ENCODE measurements at places on chromosomes 13 and 19.

DNA sequence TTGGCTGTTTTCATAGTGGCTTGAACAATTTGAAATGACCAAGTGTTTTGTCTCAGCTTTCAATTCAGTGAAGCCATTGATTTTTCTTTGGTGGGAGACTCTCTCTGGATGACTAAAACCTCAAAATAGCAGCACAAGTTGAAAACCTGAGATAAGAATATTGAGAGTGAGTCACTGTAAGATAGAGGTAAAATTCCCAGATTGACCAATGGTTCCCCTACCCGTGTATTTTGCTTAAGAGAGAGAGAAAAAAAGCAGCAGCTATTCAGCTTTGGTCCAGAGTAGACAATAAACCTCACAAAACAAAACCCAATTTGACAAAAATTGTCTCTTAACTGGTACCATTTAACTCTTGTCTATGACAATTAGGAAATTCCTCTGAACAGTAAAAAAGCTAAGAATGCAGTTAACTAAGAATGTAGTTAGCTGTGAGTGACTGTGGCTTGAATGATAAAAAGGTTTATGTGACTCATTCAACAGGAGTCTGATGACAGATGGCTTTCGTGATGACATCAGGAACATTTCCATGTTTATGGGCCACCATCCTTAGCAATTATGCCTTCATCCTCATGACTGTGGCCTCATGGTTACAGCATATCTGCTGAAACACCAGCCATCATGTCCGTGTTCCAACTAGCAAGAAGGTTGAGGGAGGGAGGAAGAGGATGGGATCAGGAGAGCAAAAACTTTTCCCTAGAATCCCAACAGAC is 356.9 kb downstream of the NDFIP2 start:
- DNase-seq = no peak

DNA sequence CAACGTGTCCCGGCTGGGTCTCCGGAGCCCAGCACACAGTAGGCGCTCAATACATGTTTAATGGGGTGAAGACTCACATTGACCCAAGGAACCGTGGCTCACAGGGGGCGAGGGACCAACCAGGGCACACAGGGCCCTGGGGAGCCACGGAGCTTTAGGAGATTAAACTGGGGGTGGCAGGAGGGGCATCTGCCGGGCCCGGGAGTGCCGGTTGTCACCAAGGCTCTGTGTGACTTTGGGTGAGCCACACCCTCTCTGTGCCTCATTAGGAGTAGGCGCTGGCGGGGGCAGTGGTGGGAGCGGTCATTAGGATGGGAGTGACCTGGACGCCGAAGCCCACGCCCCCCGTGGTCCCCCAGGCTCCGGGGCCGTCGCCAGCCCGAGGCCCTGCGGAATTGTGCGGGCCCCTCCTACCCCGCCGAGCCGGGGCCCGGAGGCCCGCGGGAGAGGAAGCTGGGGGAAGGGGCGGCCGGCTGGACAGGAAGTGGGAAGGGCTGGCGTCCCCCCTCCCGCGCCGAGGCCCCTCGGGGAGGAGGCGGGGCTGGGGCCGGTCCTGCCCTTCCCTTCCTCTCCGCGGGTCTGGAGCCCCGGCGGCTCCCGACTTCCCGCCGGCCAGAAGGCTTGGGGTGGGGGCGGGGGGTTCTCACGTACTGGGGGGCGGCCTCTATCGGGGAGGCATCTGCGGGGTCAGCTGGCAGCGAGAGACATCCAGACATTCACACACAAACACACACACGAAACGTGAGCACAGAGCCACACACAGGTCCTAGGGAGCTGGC is 1.8 kb upstream of the SSBP4 start:
- peak; percentile 97 for DNase-seq

DNA sequence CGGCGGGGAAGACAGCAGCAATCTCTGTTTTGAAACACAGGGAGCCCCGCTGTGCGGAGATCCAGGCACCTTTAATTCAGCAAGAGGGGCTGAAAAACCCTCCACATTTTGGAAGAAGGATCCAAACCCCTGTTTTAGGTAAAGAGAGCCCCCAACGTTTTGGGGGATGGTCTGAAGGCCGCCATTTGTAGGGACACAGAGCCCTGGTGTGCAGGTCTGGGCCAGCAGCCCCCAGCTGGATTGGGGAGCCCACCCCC is 3.5 kb upstream of the HOOK2 start:
- DNase-seq = no peak

DNA sequence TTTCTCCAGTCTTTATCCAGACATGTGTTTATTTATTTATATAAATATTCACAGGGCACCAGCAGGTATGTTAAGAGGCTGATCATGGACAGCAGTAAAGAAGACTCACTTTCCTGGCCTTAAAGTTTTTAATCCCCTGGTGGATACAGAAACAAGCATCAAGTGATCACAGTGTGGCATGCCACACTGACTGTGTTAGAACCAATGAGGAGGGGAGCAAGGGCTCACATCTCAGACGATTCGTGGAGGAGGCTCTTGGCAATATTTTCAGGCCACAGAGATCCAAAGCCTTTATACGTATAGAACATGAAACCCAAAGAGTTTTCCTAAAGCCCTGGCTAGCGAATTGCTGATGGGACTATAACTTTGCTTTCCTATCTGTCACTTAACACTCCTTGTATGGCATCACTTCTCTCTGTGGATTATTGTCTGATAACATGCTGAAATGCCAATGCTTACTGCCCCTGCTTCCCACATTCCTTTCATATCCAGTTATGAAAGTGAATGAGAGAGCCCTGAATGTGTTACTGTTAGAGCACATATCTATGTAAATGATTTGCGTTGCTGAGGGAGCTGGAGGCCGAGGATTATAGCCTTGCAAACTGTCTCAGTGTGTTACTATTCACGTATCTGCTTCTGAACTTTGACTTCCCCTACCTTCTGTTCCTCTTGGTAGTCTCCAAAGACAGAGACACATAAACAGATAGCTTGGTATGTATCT is 37.6 kb downstream of the POLR1D start:
- no peak for DNase-seq

DNA sequence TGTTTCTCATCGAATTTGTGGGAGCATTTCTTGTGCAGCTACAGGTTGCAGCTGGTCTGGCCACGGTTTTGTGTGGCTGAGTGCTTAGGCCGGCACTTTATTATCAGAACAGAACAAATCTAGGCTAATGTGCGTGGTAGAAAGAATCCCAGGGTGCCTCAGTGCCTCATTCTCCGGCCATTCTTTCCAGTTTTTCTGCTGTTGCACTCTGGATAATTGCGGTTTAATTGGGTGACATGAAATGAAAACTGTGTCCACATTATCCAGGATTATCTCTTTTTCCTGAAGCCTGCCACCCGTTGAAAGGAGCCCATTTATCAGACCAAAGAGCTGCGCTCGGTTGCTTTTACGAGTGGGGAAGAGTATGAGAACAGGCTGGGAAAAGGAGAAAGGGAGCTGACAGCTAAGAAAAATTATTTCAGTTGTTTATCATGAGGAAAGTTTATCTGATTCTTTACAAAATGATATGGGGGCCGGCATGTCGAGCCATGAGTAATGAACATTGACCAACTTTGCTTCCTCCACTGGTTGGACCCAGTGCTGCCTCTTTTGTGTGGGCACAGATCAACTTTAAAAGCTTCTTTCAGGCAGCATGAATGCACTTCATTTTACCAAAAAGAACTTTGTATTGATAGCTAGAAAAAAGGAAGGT is 117.0 kb upstream of the SOX21 start:
- peak; percentile 63 for DNase-seq

DNA sequence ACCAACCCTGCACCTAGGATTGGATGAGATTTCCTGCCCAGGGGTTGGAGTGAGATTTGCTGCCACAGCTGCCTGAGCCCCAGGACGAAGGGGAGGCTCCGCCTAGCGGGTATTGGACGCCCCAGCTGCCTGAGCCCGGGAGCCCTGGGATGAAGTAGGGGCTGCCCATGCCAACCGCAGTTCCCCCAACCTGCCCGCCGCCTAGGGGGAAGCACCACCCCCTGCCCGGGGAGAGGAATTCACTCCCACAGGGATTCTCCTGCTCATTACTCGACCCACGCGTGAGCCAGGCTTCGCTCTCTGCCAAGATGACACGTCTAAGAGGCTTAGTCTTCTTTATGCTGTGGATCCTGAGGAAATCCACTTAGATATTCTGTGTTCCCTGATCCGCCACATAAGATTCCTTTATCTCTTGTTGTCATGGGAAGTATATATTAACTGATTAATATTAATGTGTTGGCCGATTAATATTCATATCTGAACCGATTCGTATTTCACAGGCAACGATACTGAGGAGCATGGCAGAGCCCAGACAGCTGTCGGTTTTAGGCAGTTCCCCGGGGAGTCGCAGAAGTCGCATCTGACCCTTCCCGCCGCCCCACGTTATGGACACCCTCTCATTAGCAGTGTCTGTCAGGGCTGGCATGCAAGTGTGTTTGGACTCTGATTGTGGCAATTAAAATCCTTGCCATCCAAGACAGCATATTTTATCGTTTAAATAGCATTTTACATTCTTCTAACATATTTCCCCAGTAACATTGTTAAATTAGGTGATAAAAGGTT is 44.5 kb upstream of the KCTD15 start:
- DNase-seq = peak; percentile 53

GRCh38 chr19:13425151-13425550 is 81.1 kb downstream of the CACNA1A start:
- no peak for DNase-seq

DNA sequence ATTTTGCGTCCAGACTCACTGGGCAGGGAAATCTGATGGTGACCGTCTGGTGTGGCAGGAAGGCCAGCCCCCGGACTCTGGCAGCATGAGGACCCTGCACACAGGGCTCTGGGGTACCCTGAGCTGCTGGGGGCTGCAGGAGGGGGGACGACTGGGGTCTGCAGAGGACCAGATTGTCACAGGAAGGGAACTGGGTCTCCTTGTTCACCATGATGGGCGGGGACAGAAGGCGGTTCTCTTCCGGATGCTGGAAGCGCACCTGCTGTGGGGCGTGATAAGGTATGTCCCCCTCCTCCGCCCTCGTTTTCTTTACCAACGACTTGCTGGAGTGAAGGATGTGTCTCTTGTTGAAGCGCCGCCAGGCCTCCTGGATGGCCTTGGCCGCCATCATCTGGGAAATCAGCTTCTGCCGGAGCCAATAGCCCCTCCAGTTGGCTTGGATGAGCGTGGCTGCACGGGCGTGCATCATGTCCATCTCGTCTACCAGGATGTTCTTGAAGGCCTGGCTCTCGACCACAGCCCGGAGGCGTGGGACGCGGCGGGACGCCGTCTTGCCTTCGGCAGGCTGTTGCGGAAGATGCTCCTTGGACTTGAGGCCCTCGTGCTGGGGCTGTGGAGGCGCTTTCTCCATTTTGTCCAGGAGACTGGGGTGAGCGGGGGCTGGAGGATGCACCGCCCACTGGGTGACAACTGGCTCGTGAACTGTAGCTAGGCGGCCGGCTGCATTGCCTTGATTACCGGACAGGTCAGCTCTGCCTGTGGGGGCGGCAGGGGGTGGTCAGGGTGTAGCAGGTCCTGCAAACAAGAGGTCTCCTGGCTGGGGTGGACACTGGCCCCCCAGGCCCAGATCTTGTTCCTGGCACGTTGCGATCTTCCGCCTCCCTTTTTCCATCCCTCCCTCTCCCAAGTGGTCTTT is 7.2 kb downstream of the IQCN start:
- no peak for DNase-seq

DNA sequence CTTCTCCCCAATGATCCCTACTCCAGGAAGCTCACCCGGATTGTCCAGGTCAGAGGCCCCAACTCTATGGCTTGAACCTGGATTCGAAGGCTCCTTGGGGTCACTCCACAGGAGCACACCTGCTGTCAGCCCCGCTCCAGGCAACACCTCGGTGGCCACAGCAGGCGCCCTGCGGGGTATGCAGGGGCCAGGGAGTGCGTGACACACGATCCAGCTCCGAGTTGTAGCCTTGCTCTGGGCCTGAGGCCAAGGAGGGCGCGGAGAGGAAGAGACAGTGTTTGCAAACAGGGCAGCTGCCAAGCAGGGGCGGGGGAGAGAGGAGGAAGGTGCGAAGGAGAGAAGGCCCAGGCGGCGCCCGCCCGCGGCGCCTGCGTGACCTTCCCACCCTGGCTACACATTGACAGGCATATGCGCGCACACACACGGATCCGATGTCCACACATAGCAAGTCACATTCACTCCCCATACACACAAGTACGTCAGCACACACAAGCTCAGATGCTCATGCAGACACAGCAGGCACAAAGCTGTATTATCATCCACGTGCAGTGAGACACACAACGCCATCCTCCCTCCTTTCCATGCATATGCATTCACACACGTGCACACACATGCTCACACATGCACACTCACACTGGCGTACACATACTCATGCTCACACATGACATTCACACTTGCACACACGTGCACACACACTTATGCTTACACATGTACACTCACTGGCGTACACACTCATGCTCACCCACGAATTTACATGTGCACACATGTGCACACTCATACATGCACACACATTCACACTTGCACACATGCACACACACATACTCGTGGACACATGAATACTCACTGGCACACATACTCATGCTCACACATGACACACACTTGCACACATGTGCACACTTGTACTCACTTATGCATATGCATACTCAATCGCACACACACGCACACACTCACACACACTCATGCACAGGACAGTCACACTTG is 10.4 kb downstream of the SBK2 start:
- peak; percentile 40 for DNase-seq

GRCh38 chr13:79466872-79467271 is 14.1 kb upstream of the NDFIP2 start:
- DNase-seq = peak; percentile 88

DNA sequence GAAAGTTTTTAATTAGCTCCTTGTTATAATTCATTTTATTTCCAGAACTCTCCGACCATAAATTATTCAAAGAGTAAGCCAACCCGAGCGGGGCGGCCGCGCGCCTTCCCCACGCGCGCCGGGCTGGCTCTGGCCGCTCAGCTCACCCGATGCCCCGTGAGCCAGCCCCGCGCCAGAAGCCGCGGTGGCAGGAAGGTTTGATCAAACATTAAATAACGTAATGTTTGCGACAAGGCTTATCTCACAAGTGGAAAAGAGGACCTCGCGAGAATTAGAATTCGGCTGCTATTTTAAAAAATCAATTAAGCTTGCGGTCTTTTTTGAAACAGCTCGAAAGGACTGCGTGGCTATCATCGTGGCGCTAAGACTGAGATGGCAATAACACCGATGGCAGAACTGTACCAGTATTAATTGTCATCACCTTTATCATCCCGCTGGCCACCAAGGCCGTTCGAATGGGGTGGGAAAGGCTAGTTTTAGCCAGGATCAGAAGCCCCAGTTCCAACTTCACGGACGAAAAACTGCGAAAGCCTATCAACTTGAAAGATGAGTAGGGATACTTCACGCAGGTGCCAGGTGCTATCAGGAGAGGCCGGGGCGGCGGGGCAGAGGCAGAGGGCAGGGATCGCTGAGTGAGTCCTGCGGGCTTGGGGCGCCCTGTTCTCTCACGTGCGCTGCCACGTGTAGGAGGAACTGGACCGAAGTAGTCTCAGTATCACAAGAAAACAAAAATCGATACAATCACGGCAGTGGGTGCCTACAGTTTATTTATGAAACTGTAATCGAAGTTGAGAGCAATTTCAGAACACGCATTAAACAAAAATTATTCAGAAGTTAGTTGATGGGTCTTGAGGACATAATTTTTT is 6.4 kb downstream of the POU4F1 start:
- peak; percentile 46 for DNase-seq

DNA sequence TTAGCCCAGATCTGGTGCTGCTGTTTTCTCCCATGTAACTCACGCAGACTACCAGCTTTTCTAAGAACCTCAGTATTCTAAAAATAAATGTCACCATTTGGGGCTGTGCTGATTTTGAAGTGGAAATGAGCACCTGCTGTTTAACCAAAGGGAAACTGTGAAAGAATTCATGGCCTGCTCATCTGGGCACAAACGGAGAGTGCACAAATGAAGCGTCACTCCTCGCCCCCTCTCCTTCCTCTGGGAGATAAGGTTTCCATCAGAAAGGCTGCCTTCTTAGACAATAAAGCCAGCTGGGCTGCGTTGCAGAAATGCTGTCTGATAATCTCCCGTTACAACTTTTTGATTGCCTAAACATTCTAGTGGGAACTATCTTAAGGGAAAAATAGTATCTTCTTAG is 73.7 kb upstream of the SLC15A1 start:
- no peak for DNase-seq
